ENCODE measurements at places on chromosomes 6 and 20. TPM values are rescaled to one million over a fixed set of nuclear protein-coding genes. Genes with fewer than 3 reads are reported as not detected.

The ABHD16B gene
- total RNA-seq = not detected

The PTPRA gene
- 56.5 TPM for total RNA-seq

The CASP8AP2 gene
- total RNA-seq = 18.8 TPM

The RHAG gene
- total RNA-seq = 5.8 TPM
